ENCODE measurements at places on chromosomes 11 and 22. TPM values are rescaled to one million over a fixed set of nuclear protein-coding genes. Genes with fewer than 3 reads are reported as not detected.

TMEM126A gene
- total RNA-seq = 47.2 TPM

LDLRAD3 gene
- total RNA-seq = 14.9 TPM

GVQW3 gene
- 2.0 TPM for total RNA-seq

DNA sequence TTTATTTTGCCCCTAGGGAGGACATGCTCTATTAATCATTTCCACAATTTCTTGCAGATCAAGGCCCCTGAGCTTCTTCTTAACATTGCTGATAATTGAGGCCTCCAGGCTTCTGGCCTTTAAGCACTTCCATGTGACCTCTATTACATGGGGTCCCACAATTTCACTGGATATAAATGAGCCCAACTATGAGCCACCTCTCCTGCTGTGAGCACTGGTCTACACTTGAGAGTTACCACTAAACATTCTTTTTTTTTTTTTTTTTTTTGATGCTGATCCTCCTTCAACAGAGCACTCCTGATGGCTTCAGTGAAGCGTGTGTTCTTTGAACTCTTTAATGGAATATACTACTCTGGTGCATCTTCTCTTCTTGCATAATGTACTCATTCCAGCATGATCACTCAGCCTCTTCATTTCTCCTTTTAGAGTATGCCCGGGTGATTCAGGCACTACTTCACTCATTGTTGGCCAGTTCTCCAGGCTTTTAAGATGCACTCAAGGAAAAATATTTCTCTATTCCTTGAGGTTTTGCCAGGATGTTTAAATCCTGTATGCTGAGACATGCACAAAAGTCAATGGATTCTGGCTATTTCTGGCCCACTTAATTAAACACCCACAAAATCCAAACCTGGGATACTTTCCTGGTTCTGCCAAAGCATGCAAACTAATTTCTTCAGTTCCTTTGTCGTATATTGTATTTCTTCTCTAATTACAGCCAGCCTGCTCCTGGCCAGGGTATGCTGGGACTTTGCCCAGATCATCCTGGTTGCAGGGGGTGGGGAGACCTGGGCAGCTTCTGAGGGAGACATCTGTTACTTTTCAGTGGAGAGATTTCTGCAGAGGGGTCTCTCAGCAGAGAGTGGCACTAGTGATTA, 257.8 kb upstream of the LUZP2 start:
- peak; percentile 90 for DNase-seq
- H3K36me3 ChIP-seq = no peaks in the 10 kb centered on the region
- no peak overlapping the region for H3K4me3 ChIP-seq

GRCh38 chr11:7869467-7869866, 61.6 kb downstream of the OR10A6 start:
- no peaks in the 10 kb centered on the region for H3K4me1 ChIP-seq
- no peak overlapping the region for H3K27ac ChIP-seq
- H3K36me3 ChIP-seq = no peaks in the 10 kb centered on the region

DNA sequence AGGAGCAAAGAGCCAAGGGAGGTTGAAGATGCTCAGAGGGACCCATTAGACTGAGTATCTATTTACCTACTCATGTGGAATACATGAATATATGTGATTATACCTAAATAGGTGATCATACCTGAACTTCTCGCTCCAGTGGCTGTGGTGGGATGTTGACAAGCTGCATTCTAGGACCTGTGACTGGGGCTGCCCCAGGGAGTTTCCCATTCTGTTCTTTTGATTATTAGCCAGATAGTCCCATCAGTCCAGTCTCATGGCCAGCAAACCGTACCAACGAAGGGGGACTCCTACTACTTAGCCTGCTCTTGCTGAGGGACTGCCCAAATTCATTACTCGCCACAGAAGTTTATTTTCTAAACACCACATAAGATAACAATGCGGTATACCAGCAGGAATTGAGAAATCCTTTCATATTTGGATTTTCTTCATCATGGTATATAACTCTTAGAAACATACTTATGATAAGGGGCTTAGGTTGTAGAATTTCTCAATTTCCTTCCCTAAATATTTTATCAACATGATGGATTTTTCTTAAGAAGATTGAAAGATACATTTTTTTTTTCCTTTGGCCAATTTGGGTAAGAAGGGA, 273.9 kb downstream of the NTM start:
- H3K36me3 ChIP-seq = no peaks in the 10 kb centered on the region
- no peak for DNase-seq
- H3K4me3 ChIP-seq = no peak overlapping the region
- no peaks in the 10 kb centered on the region for H3K27me3 ChIP-seq

DNA sequence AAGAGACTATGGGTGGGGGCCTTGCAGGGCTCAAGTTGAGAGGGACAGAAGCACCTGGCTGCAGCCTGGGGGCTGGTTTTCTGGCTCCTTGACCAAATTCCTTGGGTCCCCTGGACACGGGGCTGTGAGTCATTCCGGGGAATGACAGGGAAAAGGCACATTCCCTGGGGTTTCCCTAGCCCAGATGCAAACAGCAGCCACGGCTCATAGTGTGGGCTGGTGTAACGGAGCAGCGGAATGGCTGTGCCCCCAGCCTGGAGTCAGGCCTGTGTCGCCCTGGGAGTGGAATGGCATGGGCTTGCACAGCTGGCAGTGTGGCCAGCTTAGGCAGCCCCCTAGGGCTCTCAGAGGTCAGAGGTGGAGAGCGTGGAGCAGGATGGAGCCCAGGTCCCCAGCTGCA, 77.6 kb upstream of the KCNQ1OT1 start:
- peaks cover 9% of the 10 kb centered on the region for H3K27me3 ChIP-seq
- H3K4me1 ChIP-seq = peaks cover 15% of the 10 kb centered on the region
- no peak overlapping the region for H3K4me3 ChIP-seq
- peak; percentile 27 for DNase-seq
- H3K36me3 ChIP-seq = no peaks in the 10 kb centered on the region
- no peak overlapping the region for H3K27ac ChIP-seq
